Adipocyte (in vitro differentiated cells): ENCODE measurements at places on chromosomes 4 and X.

DNA sequence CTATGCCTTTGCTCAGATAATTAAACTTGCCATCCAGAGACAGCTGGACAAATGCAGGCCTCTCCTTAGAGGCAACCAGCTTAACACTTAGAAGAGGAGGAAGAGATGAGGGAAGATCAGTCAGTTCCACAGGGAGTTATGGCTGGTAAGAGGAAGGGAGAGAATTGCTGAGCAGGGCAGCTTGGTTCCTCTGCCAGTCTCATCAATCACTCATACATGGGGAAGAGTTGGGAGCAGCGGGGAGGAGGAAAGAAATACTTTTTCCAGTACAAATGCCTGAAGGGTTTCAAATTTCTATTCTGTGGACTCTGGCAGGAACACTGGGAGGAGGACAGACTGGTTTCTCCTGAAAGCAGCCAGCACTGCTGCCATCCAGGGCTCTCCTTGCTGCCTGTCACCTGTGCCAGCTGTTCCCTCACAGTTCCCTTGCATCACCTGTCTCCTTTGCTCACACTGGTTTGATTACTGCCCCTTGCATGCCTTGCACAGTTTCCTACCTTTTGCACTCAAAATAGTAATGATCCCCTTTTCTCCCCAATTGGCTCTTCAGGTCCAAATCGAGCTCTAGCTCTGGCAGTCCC lies 59.5 kb downstream of the PGRMC2 start:
- peak; percentile 50 for DNase-seq

DNA sequence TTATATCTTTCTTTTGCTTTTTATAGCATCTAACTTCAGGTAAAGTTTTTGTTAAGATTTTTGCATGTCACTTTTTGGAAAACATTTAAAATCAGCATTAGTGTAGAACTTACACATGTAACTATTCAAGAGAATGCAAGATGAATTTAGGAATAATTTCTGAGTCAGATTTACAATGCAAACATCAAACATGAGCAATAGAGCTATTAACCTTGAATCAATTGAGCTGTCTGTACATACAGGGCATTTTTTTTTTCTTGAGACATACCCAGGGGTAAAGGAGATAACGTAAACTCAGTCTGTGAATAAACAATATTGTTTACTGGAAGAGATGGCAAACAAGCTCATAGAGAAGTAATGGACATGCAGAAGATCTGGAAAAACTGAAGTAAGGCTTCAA lies 311.5 kb downstream of the IL1RAPL2 start:
- no peak for DNase-seq

GRCh38 chrX:70279081-70279480 lies 2.9 kb upstream of the RAB41 start:
- DNase-seq, result no peak

DNA sequence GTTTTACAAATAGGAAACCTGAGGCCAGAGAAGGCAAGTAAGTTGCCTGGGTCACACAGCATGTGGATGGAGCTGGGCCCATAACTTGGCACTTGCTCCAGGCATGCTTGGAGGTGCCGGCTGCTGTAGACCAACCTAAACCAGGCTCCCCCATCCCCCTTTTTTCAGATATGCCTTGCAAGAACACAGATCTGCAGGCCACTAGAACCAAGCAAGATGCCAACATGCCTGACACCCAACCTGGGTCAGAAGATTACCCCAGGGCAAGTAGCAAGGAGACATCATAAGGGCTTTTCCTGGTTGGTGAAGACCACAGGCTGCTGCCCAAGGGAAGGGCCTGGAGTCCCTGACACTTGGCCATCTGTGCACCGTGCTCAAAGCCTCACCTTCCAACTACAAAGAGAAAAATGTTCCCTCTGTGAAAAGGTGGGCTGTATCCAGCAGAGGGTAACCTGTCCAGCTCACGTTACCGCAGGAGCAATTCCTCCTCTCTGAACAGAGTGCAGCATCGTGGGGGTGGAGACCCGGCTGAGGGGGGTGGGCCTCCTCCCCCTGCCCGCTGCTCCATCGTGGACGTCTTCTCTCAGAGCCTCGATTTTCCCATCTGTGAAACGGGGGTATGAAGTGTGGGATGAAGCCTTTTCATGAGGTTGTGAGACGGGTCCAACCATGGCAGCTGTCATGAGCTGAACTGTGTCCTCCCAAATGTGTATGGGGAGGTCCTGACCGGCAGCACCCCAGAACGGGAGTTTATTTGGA lies 23.0 kb downstream of the HMX1 start:
- DNase-seq, result no peak

- DNase-seq, result no peak
These were observed 179.1 kb upstream of the ANXA3 start for GRCh38 chr4:78372355-78372988.

DNA sequence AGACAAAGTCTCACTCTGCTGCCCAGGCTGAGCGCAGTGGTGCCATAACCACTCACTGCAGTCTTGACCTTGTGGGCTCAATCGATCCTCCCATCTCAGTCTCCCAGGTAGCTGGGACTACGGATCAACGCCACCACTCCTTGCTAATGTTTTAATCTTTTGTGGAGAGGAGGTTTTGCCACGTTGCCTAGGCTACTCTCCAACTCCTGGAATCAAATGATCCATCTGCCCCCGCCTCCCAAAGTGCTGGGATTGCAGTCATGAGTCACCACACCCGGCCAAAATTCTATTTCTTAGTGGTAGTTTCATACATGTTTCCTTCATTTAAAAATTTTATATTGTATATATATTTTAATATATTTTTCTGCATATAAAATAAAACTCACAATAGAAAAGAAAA lies 125.8 kb upstream of the CLNK start:
- no peak for DNase-seq

- DNase-seq, result no peak
These were observed 310.8 kb upstream of the BOD1L1 start for GRCh38 chr4:13938299-13938698.

GRCh38 chr4:108417923-108418322 lies 202.5 kb upstream of the RPL34 start:
- no peak for DNase-seq

DNA sequence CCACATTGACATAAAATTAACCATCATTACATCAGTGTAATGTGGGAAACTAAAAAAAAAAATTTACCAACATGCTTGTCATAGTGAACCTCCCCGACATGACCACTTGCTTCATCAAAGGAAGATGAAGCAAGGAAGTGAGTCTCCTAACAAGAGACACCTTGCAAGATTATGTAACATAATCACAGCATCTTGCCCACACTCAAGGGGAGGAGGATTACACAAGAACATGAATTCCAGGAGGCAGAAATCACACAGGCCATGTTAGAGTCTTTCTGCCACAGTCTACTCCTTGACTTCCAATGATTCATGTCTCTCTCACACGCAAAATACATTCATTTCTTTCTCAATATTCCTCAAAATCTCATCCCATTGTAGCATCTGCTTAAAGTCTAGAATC lies 93.3 kb downstream of the AKAP4 start:
- DNase-seq, result no peak

- DNase-seq, result no peak
These were observed 193.0 kb downstream of the MGST2 start for GRCh38 chr4:139858436-139859205.

- DNase-seq, result no peak
These were observed 2143.2 kb upstream of the TENM3 start for GRCh38 chr4:180099957-180100356.

DNA sequence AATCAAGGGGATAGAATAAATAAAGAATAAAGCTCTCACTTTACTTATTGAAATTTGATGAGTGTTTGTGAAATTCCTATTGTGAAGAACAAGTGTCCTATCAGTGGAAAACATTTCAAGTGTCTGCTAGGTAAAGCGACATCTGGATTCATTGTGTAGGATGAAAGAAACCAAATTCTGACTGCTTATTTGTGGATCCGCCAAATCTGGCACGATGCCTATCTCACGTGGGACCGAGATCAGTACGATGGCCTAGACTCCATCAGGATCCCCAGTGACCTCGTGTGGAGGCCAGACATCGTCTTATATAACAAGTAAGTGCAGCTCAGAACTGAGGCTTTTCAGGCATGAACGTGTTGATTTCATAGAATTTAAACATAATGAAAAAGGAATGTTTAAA lies 1.9 kb downstream of the CHRNA9 start:
- DNase-seq, result no peak

DNA sequence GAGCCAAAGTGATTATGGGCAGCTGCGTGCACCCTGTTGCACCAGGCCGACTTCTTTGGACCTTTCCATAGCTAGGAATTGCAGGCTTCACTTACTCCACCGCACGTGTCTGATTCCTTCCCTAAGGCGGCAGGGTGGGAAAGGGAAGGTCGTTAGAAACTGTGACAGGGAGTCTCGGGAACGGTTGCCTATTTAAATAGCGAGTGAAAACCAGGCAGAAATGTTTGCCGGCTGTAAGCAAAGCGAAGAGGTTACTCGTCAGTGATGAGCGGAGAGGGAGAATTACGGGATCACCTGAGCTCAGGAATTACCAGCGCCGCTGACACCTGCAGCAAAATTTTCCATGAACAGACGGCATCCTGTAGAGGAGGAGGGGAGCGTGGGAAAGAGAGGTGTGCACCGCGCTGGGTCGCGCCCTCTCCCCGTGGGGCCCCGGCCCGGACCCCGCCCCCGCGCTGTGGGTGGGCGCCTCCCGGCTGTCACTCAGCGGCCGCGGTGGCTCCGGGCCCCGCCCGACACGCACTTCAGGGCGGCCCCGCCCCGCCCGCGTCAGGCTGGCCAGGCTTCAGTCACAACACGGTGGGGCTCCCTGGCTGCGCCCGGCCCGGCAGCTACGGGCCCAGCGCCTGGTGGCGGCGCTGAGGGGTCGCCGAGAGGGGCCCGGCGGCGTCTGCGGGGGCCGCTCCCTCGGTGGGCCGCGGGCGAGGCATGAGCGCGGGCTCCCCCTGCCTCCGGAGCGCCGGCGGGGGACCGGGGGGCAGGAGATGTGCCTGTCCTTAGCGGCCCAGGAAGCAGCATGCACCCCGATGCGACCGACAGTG lies at the start of gene SNX25:
TSS of gene SNX25 (plus strand) at position 568 of the 821 bp plus-strand sequence. CDS start at position 797, 229 bp downstream.
- DNase-seq, result peak; percentile 91

- DNase-seq, result no peak
These were observed 811.5 kb upstream of the FRG1 start for GRCh38 chr4:189129044-189129694.

DNA sequence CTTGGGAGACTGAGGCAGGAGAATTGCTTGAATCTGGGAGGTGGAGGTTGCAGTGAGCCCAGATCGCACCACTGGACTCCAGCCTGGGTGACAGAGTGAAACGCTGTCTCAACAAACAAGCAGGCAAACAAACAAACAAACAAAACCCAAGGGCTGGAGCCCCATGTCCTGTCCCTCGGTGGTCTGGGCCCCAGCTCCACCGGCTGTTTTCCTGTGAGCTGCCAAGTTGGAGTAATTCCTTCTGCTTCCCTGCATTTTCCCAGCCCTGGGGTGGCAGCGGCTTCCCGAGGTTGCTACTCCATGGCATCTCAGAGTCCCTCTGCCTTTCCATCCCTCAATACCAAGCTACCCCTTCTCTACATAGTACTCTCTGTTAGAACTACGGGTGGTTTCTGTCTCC lies 43.2 kb downstream of the RGS12 start:
- DNase-seq, result no peak

GRCh38 chrX:23511793-23512192 lies 155.5 kb upstream of the PRDX4 start:
- DNase-seq, result peak; percentile 4

DNA sequence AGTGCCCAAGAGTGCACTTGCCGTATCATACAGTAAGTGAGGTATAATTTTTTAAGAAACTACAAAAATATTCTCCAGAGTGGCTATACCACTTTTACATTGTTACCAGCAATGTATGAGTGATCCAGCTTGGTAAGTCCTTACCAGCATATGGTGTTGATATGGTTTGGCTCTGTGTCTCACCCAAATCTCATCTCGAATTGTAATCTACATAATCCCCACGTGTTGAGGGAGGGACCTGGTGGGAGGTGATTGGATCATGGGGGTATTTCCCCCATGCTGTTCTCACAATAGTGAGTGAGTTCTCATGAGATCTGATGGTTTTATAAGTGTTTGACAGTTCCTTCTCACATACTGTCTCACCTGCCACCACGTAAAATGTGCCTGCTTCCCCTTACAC lies 44.8 kb downstream of the RBMX start:
- no peak for DNase-seq

DNA sequence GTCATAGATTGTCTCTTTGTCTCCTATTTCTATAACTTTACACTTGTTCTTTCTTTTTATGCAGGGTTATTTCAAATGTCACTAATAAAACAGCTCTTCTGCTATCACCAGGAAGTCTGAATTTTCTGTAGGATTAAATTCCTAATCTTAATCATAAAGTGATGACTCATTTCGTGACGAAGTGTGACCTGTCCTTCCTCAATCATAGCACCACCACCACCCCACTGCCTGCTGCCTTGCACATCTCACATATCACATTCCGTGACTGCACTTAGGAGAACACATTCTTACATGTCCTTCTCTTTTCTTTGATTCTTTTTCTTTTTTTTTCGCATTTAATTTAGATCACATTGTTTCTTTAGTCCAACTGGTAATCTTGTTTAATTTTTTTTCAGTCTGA lies 57.7 kb upstream of the UGT2B7 start:
- DNase-seq, result no peak

GRCh38 chr4:173490256-173490655 lies 39.8 kb downstream of the HAND2 start:
- DNase-seq, result peak; percentile 40

- DNase-seq, result peak; percentile 75
These were observed 99.5 kb upstream of the USP38 start for GRCh38 chr4:143085224-143085623.

GRCh38 chrX:69150281-69150960 lies 14.8 kb downstream of the PJA1 start:
- no peak for DNase-seq

- DNase-seq, result no peak
These were observed 18.5 kb upstream of the OPN1LW start for GRCh38 chrX:154125391-154126040.

DNA sequence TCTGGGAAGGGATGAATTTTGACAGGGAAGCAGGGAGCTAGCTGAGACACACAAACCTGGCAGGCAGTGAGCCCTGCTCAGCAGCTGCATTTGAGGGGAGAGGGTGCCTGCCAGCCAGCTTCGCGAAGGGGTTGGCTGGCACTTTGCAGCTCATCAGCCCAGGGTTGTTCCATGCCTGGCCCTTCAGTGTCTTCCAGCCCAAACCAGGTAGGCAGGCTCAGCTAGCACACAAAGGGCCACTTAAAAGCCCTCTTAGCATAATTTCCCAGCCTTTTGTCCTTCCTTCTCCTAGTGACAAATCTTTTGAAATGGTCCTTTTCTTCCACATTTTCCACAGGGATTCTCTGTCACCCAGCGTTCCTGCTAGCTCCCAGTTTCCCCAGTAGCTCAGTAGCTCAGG lies 4.3 kb upstream of the FRMPD3 start:
- no peak for DNase-seq

DNA sequence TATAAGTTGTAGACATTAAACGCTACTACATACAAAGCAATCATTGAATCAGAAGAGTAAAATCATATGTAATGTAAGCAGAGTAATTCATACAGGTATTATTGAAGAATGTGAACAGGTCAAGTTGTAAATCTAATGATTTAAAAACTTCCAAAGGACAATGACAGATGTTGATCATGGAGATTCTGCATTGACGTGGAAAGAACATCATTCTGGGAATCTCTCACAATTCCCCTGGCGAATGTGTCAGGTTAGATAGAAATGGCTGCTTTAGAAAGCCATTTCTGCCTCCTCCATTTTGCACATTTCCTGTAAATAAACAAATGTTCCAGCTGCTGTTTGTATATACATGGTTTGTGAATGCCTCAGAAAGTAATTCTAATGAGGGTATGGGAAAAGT lies 719.4 kb downstream of the ADGRL3 start:
- DNase-seq, result no peak
